ENCODE measurements at places on chromosomes 11 and 22. TPM values are rescaled to one million over a fixed set of nuclear protein-coding genes. Genes with fewer than 3 reads are reported as not detected.

The POU2AF3 gene
- total RNA-seq: 1.8 TPM

DNA sequence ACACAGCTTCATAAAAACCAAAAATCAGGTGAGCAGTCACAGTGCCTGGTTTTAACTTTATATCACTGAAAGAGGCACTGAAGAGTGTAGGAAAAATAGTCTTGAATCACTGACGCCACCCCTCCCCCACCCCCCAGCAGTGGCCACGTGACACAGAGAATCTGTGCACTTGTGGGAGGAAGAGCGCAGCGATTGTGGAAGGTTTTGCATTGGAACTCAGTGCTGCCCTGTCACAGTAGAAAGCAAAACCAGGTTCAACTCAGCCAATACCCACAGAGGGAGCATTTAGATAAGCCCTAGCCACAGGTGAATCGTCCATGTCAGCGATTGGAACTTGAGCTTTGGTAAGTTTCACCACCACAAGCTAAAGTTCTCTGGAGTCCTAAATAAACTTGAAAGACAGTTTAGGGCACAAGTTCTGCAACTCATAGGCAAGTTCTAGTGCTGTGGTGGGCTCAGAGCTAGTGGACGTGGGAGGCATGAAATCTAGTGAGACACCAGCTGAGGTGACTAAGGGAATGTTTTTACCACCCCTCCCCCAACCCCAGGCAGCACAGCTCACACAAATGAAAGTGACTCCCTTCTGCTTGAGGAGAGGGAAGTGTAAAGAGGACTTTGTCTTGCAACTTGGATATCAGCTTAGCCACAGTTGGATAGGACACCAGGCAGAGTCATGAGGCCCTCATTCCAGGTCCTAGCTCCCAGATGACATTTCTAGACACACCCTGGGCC lies 13.3 kb downstream of the OR52B2 start:
- DNase-seq: no peak

The RBMXL2 gene
- total RNA-seq: not detected

The P2RX6 gene
- total RNA-seq: 2.2 TPM

DNA sequence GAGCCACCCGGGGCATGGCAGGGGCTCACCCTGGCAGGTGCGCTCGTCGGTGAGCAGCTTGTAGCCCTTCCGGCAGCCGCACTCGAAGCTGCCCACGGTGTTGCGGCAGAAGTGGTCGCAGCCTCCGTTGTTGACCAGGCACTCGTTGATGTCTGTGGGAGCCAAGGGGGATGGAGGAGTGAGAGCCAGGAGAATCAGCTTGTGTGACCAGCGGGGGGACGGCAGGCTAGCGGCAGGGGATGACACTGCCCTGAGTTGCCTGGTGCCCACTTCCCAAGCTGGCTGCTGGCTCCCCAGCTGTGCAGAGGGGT lies 44.7 kb upstream of the TTLL12 start:
- no peak for DNase-seq
